ENCODE measurements at places on chromosomes 6 and 20. TPM values are rescaled to one million over a fixed set of nuclear protein-coding genes. Genes with fewer than 3 reads are reported as not detected.

Gene MYT1
- total RNA-seq: 17.2 TPM

Gene PHACTR3
- total RNA-seq: 20.1 TPM

Gene HNF4A
- total RNA-seq: 0.09 TPM

Gene C20orf141
- total RNA-seq: not detected

Gene SNRPB
- total RNA-seq: 32.3 TPM

Gene CLPSL2
- not detected for total RNA-seq

Gene SLC17A3
- total RNA-seq: not detected

Gene KAT14
- 20.8 TPM for total RNA-seq

Gene TMEM151B
- total RNA-seq: 25.6 TPM

Gene PLCB4
- 36.4 TPM for total RNA-seq

Gene STX11
- total RNA-seq: 1.2 TPM

Gene OOEP
- not detected for total RNA-seq

Gene BEND6
- 12.6 TPM for total RNA-seq

Gene HTR1E
- 0.54 TPM for total RNA-seq

Gene BTN1A1
- not detected for total RNA-seq

Gene EYS
- total RNA-seq: 7.5 TPM

Gene NT5E
- 4.2 TPM for total RNA-seq

Gene CENPB
- total RNA-seq: 29.9 TPM

Gene ABHD16B
- total RNA-seq: not detected

Gene CD93
- total RNA-seq: 15.9 TPM

Gene MOG
- 0.18 TPM for total RNA-seq

Gene TCP11
- total RNA-seq: not detected

Gene BPIFB4
- not detected for total RNA-seq

Gene RIPOR3
- 2.7 TPM for total RNA-seq

Gene TRIM40
- not detected for total RNA-seq

Gene CRISP2
- total RNA-seq: 0.54 TPM

Gene ARMC12
- total RNA-seq: 0.54 TPM

Gene HLA-DQB1
- total RNA-seq: not detected

Gene PSORS1C2
- not detected for total RNA-seq

Gene CHRNA4
- total RNA-seq: 7.0 TPM
